ENCODE measurements at places on chromosomes 1 and 21. TPM values are rescaled to one million over a fixed set of nuclear protein-coding genes. Genes with fewer than 3 reads are reported as not detected.

Gene PDZK1IP1
- total RNA-seq: not detected

Gene GUCA2B
- total RNA-seq: not detected

Gene GCSAML
- total RNA-seq: 0.14 TPM

Gene BARHL2
- not detected for total RNA-seq

Gene IQCC
- 1.0 TPM for total RNA-seq

Gene GBP3
- 30.3 TPM for total RNA-seq

Gene LRRC8B
- 6.3 TPM for total RNA-seq

Gene RGSL1
- total RNA-seq: not detected

Gene TRABD2B
- total RNA-seq: 1.8 TPM

Gene OR6N1
- not detected for total RNA-seq

Gene PADI3
- 0.09 TPM for total RNA-seq

Gene TMEM53
- total RNA-seq: 7.3 TPM

Gene ADORA3
- total RNA-seq: not detected

Gene LPAR3
- total RNA-seq: 0.91 TPM

Gene FOXO6
- total RNA-seq: 1.2 TPM

Gene CBS
- total RNA-seq: 195 TPM

Gene CCSAP
- total RNA-seq: 8.0 TPM

Gene WDR64
- total RNA-seq: not detected

Gene UBL4B
- not detected for total RNA-seq

Gene C8B
- not detected for total RNA-seq

Gene CNIH3
- 7.7 TPM for total RNA-seq

Gene OR2T35
- not detected for total RNA-seq

Gene ATP1A2
- 3.5 TPM for total RNA-seq

Gene OR2L5
- total RNA-seq: not detected

Gene LAMTOR5
- total RNA-seq: 126 TPM

Gene LCE2A
- total RNA-seq: not detected

Gene VANGL2
- 26.1 TPM for total RNA-seq

Gene OR2T33
- total RNA-seq: not detected

Gene FCRL6
- not detected for total RNA-seq

Gene C21orf58
- total RNA-seq: 3.2 TPM

Gene TSPEAR
- not detected for total RNA-seq

Gene UMODL1
- total RNA-seq: 0.10 TPM

Gene POGK
- 41.6 TPM for total RNA-seq

Gene CFAP126
- total RNA-seq: not detected

Gene ACTN2
- 0.99 TPM for total RNA-seq

Gene BATF3
- 2.5 TPM for total RNA-seq

Gene SDE2
- 26.1 TPM for total RNA-seq

Gene SUCO
- total RNA-seq: 63.7 TPM

Gene TRAPPC10
- total RNA-seq: 45.7 TPM

Gene CACHD1
- total RNA-seq: 28.3 TPM

Gene ZMYND12
- 0.23 TPM for total RNA-seq

Gene PRAMEF12
- not detected for total RNA-seq

Gene HPDL
- total RNA-seq: 0.70 TPM

Gene TFF2
- total RNA-seq: not detected

Data from astrocyte (in vitro differentiated cells and primary cell).